ENCODE measurements at places on chromosomes 5 and 9.

DNA sequence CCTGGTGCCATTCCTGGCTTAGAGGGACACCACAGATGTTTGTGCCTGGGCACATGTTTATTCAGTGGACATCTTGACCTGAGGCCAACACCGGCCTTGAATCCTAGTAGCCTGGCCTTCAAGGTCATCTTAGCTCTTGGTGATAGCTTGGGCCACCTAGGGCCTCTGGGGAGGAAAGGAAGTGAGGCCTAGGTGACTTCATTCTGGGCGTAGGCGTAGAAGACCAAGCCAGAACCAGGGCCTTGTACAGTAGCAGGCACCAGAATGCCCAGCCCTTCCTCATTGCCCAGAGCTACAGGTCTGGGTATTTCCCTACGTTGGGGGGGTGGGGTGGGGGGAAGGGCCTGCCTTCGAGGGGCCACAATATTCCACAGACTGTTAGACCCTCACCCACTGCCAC is 33.8 kb downstream of the WNK2 start:
- no peak for DNase-seq

- DNase-seq = no peak
Measured at GRCh38 chr5:140466981-140467742, 65.5 kb downstream of the ANKHD1 start.

GRCh38 chr5:30030101-30030500 is 1163.4 kb upstream of the CDH6 start:
- no peak for DNase-seq

DNA sequence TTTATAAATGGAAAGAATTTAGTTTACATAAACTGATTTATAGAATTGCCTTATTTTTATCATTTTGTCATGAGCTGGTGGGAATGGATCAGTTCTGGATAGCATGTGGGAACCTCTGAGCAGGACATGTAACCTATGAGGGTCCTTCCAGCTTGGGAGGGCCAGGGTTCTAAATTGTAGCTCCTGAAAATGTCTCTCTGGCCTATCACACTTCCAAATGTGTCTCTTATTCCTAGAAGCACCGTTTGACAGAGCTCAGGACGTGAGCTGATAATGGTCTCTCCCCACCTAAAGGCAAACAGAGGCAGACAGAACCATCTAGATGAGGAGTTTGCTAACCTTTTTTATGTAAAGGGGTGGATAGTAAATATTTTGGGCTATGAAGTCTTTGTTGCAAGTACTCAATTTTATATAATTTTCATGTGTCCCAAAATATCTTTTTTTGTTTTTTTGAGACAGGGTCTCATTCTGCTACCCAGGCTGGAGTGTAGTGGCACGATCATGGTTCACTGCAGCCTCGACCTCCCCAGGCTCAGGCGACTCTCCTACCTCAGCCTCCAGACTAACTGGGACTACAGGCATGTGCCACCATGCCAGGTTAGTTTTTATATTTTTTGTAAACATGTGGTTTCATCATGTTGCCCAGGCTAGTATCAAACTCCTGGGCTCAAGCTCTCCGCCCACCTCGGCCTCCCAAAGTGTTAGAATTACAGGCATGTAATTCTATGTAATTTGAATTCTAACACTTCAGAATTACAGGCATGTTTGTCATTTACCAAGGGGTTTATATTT is 4.0 kb downstream of the TRAF1 start:
- DNase-seq = no peak

GRCh38 chr5:126793097-126793496 is 16.2 kb downstream of the LMNB1 start:
- DNase-seq = no peak

- DNase-seq = no peak
Measured at GRCh38 chr5:175679411-175679810, 21.5 kb downstream of the HRH2 start.

- DNase-seq = peak; percentile 20
Measured at GRCh38 chr5:87020099-87020934, 247.4 kb upstream of the RASA1 start.

- DNase-seq = no peak
Measured at GRCh38 chr5:150931368-150931965, 26.7 kb upstream of the ZNF300 start.

DNA sequence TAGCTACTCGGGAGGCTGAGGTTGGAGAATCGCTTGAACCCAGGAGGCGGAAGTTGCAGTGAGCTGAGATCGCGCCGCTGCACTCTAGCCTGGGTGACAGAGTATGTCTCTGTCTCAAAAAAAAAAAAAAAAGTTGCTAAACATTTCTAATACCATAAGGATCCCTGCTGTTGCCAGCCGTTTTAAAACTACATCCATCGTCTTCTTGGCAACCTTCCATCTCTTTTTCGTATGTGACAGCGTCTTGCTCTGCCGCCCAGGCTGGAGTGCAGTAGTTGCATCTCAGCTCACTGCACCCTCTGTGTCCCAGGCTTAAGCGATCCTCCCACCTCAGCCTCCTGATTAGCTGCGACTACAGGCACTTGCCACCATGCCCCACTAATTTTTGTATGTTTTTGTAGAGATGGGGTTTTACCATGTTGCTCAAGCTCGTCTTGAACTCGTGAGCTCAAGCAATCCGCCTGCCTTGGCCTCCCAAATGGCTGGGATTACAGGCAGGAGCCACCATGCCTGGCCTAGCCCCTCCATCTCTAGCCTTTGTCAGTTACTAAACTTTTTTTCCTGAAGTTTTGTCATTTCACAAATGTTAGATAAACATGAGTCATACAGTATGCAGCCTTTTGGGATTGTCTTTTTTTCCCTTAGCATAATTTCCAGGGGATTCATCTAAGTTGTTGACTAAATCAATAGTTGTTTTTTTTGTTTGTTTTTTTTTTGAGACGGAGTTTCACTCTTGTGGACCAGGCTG is 13.5 kb downstream of the NSD1 start:
- DNase-seq = peak; percentile 57

- no peak for DNase-seq
Measured at GRCh38 chr9:76490249-76490990, 31.4 kb downstream of the GCNT1 start.

- DNase-seq = no peak
Measured at GRCh38 chr5:116944183-116944582, 369.6 kb upstream of the SEMA6A start.

DNA sequence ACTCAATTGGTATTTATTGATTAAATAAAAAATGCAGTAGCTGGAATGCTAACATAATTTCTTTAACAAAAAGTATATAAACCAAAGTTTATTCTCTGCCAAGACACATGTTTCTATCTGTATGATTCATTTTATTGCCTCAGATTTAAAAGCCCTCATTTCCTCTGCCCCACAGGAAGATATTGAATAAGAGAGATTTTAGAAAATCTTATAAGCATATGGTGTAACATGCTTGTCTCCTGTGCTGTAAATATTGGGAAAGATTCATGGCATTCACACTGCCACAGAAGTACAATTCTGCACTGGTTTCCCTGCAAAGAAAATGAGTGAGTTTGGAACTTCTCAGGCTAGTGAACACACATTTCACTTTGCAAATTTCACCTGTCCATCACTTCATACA is 134.9 kb upstream of the FBXL7 start:
- DNase-seq = no peak

DNA sequence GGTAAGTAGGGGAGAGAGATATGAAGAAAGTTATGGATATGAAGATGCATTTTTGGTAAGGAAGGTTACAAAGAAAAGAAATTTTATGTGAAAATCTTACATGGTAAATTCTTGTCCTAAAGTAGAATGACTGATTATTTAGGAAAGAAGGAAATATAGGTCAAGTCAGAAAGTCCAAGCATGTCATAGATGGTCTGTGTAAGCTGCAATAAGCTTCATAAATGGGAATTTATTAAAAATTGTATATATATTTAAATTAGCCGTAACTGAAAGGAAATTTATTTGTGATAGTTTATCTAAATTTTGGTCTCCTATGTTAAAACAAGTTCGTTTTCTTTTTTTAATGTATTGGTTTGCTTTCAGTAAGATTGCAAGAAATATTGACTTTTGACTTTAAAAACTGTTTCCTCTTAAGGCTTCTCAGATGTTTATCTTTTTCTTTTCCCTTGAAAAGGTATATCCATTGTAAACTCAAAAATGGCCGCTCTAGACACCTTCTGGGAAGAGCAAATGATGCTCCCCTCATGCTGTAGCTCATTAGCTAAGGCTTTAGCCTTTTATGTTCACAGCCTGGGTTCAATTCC is 46.8 kb upstream of the HAPLN1 start:
- DNase-seq = no peak

DNA sequence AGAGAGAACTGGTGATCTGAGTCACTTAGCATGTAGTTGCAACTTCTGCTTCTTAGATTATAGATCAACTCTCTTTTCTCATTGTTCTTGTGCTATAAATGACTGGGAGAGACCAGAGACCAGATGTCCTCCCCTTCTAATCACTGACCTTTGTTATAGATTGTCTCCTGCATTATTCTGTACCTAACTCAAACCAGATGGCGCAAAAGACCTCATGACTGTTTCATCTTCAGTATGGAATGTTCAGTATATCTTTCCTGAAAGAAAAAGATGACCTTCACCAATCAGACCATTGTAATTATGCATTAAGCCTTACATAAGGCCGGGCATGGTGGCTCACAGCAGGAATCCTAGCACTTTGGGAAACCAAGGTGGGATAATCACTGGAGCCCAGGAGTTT is 30.5 kb upstream of the ADAM19 start:
- DNase-seq = peak; percentile 61

DNA sequence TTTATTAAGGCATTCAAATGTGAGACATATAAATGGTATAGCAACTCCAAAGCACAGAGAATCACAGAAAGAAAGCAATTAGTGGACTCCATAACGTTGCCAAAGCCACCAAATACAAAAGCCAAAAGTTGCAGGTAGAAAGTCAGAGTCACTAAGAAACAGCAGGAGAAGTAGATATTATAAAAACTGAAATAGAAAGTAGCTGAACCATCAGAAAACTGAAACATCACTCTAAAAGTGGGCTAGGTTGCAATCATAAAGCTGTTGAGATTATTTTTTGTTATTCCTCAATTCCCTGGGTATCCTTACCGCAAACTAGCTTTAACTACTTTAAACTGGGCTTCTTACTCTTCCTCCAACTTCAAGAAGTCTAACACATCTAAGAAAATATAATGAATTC is 108.1 kb upstream of the ARRDC3 start:
- no peak for DNase-seq

DNA sequence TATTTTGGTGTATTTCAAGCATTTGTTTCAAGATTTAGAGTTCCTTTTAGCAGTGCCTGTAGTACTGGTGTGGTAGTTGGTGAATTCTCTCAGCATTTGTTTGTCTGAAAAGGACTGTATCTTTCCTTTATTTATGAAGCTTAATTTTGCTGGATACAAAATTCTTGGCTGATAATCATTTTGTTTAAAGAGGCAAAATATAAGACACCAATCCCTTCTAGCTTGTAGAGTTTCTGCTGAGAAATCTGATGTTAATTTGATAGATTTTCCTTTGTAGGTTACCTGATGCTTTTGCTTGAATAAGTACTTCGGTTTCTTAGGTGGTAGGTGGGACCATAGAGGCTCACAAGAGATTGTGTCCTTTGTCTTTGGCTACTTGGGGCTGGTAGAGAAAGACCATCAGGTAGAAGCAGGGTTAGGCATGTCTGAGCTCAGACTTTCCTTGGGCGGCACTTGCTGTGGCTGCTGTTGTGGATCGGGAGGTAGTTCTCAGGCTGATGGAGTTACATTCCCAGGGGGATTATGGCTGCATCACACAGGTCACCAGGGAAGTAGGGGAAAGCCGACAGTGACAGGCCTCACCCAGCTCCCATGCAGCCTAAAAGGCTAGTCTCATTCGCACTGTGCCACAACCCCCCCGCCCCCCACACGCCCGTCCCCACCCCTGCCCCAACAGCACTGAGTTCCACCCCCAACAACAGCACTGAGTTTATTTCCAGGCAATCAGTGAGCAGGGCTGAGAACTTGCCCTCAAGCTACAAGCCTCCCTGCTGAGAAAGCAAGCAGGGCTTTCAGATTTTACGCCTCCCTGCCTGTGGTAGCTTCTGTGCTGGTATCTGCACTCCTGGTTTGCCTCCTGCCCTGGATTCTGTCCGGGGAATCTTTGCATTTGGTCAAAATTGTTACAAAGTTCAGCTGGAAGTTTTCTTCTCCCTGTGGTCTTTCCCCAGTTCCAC is 127.1 kb upstream of the GLRA1 start:
- no peak for DNase-seq

GRCh38 chr9:79574136-79574535 is 2.4 kb downstream of the TLE4 start:
- DNase-seq = no peak

- no peak for DNase-seq
Measured at GRCh38 chr5:160937570-160937969, 85.6 kb upstream of the ATP10B start.

- no peak for DNase-seq
Measured at GRCh38 chr9:129254566-129255287, 76.7 kb upstream of the IER5L start.

GRCh38 chr9:73073337-73074175 is 78.1 kb upstream of the ANXA1 start:
- DNase-seq = peak; percentile 52

GRCh38 chr5:64183956-64184355 is 18.3 kb downstream of the RNF180 start:
- DNase-seq = no peak

DNA sequence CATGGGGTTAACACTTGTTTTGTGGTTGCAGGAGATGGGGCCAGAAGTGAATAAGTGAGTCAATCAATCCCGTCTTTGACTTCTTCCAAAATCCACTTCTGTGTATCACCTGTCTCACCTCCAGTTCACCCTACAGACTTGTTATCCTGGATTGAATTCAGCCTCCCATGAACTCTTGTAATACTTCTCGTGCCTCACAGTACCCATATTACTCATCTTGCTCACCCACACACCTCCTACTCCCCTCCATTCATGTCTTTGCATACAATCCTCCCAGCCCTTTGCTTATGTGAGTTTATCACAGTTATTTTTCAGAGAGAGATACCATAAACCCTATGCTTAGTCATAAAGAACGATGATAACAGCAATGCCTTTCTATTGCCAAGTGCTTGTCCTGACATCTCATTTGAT is 52.9 kb upstream of the PAPPA start:
- DNase-seq = peak; percentile 43

- no peak for DNase-seq
Measured at GRCh38 chr5:129377504-129377903, 82.6 kb upstream of the ADAMTS19 start.

DNA sequence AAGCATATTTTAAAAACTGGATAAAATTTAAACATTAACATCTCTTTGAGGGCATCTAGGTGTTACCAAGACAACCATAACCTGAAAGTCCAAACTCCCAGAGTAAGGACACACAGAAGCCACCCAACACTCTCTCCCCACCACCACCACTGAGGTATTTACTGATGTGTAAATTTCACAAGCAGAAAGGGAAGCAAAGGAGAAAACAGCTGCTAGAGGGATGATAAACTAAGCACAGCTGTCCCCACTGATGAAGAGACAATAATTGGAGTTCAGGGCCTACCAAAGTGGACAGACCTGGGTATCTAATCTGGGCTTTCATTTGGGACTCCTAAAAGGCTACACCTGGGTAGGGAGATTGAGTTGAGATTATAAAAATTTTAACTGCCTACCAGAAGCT is 63.6 kb downstream of the FRMD3 start:
- DNase-seq = no peak

- peak; percentile 50 for DNase-seq
Measured at GRCh38 chr5:172773481-172774469, 2.8 kb upstream of the DUSP1 start.

Data from EL (cell line).